AG10803 (cell line): ENCODE measurements at places on chromosomes 2 and 18.

DNA sequence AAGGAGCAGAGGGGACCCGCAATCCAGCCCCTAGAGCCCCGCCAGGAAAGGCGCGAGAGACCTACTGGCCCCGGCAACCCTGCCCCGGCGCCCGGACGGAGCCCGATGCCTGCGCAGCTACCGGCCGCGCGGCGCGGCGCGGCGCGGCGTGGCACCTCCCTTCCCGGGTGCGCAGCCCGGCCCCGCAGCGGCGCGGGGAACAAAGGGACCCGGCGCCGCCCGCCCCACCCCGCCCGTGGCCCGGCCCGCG is 307 bp downstream of the CDH2 start:
- DNase-seq: no peak

GRCh38 chr18:23998820-23999219 is 15.7 kb upstream of the TTC39C start:
- no peak for DNase-seq

DNA sequence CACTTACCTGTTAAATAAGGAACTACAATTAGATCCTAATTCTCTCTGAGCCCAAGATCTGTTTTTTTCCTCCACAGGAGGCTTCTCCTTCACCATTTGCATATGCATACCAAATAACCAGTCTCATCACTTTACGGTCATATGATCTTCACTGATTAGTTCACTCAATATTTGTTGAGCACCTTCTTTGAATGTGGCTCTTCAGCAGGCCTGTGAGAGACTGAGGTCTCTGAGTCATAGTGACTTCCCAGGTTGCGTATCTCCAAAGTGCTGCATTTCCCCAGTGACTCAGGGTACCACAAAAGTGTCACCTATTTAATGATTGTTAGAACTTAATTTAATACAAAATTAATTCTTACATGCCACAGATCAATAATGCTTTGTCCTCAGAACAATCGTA is 108.8 kb upstream of the TRIB2 start:
- peak; percentile 9 for DNase-seq

DNA sequence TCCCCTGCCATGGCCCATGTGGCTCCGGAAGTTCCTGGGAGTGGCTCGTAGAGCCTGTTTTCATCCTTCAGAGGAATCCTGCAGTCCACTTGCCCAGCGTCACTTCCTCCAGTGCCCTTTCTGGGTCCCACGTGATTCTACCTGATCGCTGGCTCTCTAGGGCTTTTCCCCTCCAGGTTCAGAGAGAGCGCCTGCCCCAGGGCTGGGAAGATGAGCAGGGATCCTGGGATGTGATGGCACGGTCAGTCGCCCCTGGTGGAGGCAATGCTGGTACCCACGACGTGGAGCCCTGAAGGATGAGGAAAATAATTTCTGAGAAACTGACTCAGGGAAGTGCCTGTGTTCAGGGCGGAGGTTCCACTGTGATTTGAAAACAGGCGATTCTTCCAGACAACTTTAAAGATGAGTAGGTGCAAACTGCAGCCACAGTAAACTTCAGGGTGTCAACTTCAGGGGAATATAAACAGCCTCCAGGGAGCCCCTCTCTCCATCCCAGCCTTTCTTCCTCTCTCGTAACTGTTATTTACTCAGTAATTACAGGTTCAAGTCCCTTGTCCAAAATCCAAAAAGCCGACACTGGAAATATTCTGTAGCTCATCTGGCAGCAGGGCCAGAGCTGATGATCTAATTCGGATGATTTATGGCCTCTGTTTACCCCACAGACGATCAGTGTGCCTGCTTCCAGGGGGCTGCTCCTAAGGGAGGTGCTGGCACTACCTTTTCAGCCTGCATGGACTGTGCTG is 105.9 kb downstream of the AGAP1 start:
- DNase-seq: no peak

DNA sequence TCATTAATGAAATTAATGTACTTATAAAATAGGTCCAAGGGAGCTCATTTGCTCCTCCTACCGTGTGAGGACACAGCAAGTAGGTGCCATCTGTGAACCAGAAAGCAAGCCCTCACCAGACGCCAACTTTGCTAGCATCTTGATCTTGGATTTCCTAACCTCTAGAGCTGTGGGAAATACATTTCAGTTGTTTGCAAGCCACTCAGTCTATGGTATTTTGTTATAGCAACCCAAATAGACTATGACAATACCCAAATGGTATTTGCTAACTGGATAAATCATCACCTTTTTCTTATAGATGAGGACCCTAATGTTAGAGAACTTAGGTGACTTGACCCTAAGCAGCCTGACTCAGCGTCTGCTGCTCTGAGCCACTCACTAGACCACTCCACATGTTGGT is 379.6 kb downstream of the HRH4 start:
- DNase-seq: peak; percentile 64

DNA sequence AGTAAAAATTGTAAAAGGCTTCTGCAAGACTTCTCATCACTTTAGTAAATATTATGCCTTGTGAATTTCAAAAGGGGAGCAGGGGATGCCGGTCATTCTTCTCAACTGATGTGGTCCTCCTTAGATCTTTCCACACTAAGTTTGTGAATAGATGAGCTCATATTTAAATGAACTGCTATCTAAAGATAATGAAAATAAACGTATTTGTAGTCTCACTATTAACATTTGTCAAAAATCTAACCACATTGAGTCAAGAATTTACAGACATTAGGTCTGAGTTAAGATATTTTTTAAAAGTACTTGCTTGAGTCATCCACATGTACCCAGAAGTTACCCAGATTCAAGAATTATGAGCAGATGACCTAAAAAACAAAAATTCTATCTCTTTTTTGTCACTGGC is 6.5 kb downstream of the PRPF40A start:
- DNase-seq: peak; percentile 7

- peak; percentile 82 for DNase-seq
These were observed 40.6 kb downstream of the MOB4 start for GRCh38 chr2:197556456-197556855.

DNA sequence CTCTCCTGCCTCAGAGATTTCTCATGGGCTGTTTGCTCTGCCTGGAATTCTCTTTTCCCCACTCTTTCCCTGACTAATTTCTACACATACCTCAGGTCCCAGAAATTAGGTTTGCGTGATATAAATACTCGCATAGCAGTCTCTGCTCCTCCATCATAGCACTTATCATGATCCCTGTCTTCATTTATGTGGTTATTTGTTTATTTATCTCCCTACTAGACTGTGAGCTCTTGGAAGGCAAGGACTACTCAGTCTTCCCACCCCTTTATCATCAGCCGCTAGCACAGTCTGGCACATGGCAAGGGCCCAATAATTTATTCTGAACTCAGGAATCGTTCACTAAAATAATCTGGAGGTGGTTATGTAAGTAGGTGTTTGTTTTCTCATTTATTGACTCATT is 79.3 kb downstream of the ADCYAP1 start:
- no peak for DNase-seq

DNA sequence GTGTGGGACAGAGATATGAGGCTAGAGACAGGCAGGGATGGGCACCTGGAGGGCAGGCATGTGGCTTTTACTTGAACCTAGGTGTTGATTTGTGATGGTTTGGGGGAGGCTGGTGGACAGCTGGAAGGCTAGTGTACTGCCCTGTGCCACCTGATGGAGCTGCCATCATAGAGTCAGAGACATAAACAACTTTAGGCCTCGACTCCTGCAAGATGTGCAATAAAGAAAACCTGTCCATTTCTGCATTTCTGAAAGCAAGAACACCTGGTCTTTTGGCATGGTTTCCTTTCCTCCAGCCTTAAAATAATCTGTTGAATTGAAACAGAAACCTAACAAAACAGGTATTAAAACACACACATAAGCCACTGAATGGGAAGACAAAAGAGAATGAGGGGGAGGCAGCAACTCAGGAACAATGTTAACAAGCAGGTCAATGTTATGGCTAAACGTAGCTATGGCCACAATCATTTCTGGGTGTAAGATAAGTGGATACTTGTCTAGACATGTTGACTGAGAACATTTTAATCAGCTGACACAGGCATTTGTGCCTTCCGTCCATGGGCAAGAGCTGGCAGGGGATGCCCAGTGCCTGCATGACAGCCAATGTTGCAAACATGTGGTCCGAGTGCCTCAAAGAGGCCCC is 87.8 kb downstream of the KCTD1 start:
- peak; percentile 23 for DNase-seq

DNA sequence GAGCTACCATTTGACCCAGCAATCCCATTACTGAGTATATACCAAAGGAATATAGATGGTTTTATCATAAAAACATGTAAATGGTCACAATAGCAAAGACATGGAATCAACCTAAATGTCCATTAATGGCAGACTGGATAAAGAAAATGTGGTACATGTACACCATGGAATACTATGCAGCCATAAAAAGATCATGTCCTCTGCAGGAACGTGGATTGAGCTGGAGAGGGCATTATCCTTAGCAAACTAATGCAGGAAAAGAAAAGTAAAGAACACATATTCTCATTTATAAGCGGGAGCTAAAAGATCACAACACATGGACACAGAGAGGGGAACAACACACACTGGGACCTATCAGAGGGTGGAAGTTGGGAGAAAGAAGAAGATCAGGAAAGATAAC is 22.9 kb downstream of the SLC38A11 start:
- no peak for DNase-seq

DNA sequence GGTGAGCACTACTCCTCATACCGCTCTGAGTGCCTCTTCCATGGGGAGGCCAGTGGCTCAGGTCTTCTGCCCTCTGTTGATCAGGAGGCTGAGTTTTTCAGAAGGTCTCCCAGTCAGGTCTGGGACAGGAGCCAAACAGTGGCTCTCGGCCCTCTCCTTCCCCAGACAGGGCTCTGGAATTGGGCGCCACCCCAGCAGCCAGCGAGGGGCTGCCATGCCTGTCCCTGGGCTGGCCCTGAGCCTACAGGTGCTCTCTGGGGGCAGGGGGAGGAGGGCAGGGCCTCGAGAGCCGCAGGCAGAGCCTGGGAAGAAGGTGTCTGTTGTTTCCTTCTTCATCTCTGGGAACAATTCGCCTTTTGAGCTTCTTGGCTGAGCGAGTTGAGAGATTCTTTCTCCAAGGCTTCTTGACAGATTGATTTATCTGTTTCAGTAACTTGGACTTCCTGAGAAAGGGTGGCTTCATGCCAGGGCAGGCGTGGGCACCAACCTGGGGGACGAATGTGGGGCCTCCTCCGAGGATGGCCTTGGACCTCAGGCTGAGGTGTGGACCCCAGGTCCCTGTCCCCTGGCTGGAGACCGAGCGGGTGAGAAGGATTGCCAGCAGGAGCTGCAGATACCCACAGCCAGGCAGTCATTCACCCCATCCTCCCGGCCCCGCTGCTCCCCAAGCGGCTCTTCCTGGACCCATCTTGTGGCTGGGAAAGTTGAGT is 64.7 kb upstream of the GLI2 start:
- DNase-seq: no peak

DNA sequence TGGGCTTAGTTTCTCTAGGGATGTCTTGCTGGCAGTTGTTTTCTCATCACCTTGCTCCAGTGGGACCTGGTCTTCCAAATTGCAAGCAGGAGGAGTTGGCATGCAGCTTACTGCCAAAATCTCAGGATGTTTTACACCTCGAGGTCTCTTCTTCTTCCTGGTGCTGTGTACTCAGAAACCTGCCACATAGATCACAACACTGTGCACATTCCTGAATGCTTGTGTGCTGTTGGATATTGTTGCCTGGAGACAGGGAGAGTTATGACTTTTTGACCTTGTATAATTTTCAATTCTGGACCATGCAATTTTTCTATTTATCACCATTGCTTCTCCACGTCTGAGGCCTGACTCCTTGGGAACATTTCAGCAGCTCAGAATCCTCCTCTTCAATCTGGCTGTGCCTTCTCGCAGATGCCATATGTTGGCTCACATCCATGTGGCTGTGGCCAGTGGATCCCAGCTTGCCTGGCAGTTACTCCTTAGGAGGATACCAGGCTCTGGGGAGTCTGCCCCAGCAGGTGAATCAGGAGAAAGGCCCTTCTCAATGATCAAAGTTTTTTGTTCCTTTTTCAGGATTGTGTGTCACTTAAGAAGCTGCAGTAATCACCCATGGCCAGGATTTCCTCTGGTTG is 489.3 kb downstream of the TSN start:
- peak; percentile 17 for DNase-seq

DNA sequence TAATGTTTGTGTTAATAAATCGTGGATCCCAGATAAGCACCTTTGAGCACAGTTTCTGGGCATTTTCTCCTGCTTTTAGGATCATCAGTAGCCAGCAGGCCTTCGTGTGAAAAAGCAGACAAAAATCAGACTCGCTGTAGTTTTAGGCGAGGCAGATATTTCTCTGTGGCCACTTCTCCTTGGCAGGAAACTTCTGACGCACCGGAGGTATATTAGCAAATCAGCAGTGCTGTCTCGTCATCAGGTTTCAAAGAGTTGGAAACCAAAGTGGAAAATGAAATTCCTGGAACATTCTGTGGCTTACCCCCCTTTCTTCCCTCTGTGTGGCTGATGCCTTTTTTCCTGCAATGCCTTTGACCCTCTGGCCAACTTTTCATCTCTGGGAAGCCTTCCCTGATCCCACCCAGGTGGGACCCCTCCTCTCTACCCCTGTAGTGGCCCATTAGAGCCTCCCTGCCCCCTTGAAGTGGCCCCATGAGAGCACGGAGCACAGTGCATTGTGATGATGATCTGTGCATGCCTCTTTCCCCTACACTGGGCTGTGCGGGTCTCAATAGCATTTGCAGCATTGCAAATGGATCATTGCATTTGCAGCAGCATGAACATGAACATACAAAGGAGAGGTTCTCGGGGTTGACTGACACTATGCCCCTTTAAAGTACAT is 93.3 kb downstream of the RNF144A start:
- DNase-seq: peak; percentile 93

- DNase-seq: peak; percentile 48
These were observed 33.4 kb downstream of the ITGA6 start for GRCh38 chr2:172460780-172461201.

DNA sequence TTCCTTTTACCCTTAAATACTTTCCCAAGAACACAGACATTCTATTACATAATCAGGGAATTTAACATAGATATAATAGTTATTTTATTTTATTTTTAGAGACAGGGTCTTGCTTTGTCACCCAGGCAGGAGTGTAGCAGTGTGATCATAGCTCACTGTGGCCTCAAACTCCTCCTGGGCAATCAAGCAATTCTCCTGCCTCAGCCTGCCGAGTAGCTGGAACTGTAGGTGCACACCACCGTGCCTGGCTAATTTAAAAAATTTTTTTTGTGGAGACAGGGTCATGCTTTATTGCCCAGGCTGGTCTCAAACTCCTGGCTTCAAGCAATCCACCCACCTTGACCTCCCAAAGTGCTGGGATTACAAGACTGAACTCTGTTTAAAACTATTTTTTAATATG is 45.6 kb downstream of the SLC4A1AP start:
- no peak for DNase-seq
